ENCODE measurements at places on chromosomes 12 and 14. TPM values are rescaled to one million over a fixed set of nuclear protein-coding genes. Genes with fewer than 3 reads are reported as not detected.

DNA sequence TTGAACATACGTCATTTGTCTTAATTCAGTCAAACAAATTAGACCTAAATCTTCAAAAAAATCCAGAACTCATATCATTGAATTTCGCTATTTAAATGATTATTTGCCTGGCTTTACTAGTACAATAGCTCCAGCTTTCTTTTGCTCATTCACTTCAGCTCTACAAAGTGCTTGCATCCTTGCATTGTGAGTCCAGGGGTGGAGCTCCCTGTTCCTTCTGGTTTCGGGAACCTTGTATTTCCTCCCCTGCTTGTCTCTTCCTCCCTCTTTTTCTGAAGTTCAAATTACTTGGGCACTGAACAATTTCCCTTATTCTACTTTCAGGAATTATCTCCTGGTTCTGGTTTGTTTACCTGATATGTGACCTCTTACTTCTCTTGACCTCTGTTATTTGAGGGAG lies 58.1 kb upstream of the KITLG start:
- DNase-seq = no peak

Gene SPSB2
- 15.3 TPM for polyA plus RNA-seq

GRCh38 chr14:33809396-33809981 lies 141.4 kb downstream of the EGLN3 start:
- no peak for DNase-seq

Gene POTEG
- polyA plus RNA-seq = not detected

Gene KRT79
- not detected for polyA plus RNA-seq

Gene INHBC
- 0.40 TPM for polyA plus RNA-seq

All from large intestine (tissue), 12 donors.